ENCODE measurements at places on chromosomes 7 and 10.

DNA sequence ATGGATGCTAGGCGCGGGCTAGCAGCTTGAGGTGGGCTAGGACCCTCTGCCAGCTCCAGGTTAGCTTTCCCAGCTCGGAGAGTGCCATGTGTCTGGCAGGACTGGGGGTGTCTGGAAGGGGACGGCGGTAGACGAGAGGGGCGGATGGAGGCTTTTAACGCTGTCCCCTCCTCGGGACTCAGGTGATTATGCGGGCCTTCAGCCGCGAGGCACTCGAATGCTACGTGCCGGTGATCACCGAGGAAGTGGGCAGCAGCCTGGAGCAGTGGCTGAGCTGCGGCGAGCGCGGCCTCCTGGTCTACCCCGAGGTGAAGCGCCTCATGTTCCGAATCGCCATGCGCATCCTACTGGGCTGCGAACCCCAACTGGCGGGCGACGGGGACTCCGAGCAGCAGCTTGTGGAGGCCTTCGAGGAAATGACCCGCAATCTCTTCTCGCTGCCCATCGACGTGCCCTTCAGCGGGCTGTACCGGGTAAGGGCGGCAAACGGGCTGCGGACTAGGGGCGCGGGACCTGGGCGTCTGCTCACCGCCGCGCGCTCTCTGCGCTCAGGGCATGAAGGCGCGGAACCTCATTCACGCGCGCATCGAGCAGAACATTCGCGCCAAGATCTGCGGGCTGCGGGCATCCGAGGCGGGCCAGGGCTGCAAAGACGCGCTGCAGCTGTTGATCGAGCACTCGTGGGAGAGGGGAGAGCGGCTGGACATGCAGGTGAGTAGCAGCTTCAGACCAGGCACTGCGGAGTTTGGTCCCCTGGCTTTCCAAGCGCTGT lies 1.1 kb downstream of the CYP26A1 start:
- DNase-seq: no peak

- no peak for DNase-seq
Observed at GRCh38 chr10:70596860-70597809, 5.4 kb downstream of the PRF1 start.

GRCh38 chr10:23439452-23439960 lies 631 bp downstream of the OTUD1 start:
- DNase-seq: no peak

- DNase-seq: no peak
Observed at GRCh38 chr7:24134535-24134934, 149.5 kb upstream of the NPY start.

- no peak for DNase-seq
Observed at GRCh38 chr10:92112462-92112861, 178.4 kb downstream of the CPEB3 start.

GRCh38 chr10:95363303-95363912 lies 72.6 kb upstream of the PDLIM1 start:
- DNase-seq: peak; percentile 71

- no peak for DNase-seq
Observed at GRCh38 chr7:135285547-135286233, 52.1 kb downstream of the STRA8 start.

DNA sequence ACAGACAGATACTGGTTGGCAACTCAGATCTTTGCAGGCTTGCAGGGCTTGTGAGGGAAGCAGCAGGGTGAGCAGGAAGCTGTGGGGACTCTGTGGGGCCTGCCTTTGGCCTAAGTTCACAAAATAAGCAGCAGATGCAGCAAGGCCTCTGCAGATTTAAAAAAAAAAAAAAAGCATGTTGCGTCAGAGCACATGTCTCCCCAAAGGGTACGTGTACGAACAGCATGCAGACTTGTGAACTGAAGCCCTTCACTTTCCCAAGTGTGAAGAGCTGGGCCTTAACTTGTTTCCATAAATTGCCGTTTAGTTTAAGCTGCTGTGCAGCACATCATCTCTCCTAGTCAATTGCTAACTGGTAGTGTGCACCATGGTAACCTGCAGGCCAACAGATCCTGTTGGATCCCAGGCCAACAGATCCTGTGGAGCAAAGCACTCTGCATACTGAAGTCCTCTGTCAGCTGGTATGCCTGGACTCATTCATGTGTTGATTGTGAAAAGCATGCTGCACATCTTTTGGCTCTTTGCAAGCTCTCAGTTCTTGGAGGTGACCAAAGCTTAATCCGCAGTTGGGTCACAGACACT lies 10.8 kb upstream of the XPNPEP1 start:
- DNase-seq: no peak

GRCh38 chr7:19427944-19428343 lies 280.9 kb downstream of the POLR1F start:
- DNase-seq: no peak

- no peak for DNase-seq
Observed at GRCh38 chr10:60906411-60906810, 37.6 kb downstream of the RHOBTB1 start.

DNA sequence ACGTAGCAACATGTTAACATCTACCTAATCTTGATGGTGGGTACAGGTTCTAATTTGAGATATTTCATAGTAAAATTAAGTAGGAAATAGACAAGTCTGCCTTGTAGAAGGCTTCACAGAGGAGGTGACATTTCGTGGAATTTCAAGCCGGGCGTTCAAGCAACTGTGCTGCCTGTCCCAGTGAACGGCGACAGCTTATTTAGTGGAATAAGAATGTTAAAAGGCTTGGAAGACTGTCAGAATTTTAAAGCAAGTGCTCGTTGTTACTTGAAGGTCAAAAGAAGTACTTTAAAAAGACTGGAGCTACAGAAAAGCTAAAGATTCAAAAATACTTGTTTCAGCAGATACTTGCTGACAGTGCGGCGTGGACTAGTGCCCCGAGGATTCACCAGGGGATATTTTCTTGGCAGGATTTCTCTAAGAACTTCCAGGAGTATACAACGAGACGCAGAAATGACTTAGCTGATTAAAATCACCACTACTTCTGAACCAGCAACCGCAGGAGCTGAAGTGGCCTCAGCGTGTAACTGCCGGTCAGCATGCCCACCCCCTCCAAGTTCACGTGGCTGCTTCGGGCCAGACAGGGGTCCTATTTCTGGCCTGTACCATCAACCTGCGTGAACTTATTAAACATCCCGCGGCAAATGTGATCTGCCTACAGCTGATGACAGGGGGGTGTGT lies 46.5 kb downstream of the CTBP2 start:
- no peak for DNase-seq

DNA sequence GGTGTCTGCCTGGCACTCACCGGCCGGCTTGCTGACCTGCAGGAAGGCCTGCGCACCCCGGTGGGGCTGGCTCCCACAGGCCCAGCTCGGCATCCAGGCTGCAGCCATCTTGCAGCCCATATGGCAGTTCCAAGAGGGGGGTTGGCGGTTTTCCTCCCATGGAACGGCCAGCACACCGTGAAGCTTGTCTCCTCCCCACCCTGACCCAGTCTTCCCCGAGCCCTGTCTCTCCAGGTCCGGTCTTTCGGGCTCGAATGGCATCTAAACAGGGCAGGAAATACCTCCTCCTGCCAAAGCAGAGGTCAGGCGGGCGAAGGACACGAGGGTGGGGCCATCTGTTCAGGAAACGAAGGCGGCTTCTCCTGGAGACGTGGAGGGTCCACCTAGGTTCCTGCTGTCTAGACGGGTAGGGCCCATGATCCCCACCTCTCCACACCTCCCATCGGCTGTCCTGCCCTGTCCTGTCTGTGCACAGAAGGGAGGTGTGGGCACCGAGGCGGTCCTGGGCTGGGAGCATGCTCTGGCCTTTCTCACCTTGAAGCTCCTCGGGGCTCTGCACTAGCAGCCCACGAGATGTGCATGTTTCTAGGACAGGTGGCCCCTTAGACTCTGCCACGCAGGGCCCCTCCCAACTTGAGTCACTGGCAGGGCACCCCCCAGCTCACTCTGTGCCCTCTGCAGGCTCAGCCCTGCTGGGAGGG lies 113.7 kb upstream of the DIP2C start:
- DNase-seq: no peak

- DNase-seq: no peak
Observed at GRCh38 chr10:103533827-103534226, 40.3 kb downstream of the NEURL1 start.

DNA sequence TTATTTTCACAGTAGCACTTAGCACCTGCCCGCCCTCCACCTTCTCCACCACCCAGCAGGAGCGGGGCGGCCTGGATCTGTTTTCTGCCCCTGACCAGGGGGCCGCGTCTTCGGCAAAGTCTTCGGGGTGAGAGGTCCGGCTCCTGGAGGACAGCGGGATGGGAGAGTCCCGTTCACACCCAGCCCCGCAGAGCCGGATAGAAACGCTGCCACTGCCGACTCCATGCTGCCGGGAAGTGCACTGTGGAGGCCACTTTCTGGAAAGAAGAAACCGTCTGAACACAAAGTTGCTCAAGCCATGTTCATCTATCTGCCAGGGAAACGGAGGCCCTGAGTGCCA lies 14.5 kb upstream of the ZNF273 start:
- DNase-seq: no peak

DNA sequence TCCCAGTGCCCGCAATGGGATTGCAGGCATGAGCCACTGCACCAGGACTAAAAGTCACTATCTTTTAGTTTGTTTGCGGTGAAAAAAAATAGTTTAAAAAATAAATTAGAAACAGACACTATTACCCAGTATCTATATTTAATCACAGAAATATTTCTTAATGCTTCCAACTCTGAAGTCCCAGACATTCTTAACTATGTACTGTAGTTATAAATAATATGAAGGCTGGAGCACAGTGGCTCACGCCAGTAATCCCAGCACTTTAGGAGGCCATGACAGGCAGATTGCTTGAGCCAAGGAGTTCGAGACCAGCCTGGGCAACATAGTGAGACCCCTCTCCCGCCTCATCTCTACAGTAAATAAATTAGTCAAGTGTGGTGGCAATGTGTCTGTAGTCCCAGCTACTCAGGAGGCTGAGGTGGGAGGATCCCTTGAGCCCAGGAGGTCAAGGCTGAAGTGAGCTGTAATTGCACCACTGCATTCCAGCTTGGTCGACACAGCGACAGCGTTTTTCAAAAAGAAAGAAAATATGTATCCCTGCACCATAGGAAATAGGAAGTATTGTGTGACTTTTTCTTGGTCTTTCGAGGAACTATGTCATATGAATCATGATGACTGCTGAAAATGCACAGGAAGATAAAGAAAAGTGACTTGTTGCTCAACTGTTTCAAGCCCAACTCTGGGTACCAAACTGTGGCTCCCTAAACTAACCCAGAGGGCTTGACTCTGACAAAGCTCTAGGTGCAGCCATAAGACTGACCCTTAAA lies 74.9 kb upstream of the STEAP1B start:
- DNase-seq: no peak

- DNase-seq: no peak
Observed at GRCh38 chr7:48350515-48350914, 179.3 kb downstream of the ABCA13 start.

GRCh38 chr7:73827567-73828106 lies 3.2 kb upstream of the CLDN4 start:
- no peak for DNase-seq

DNA sequence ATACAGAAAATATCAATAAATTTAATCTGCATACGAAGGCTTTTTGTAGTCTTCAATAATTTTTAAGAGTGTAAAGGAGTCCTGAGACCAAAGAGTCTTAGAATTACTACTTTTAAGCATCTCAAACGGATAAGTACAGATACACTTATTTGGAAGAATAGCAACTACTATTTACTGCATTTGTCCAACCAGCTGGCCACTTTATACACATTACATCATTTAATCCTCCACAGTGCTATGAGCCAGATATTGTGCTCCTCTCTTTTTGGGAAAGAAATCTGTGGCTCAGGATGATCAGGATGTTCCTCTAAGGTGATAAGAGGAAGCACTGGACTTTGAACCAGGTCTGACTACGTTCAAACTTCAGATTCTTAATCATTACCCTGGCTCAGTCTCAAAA lies 588.6 kb upstream of the LRRTM3 start:
- no peak for DNase-seq

GRCh38 chr7:102860351-102860811 lies 52.4 kb upstream of the LRRC17 start:
- DNase-seq: no peak

DNA sequence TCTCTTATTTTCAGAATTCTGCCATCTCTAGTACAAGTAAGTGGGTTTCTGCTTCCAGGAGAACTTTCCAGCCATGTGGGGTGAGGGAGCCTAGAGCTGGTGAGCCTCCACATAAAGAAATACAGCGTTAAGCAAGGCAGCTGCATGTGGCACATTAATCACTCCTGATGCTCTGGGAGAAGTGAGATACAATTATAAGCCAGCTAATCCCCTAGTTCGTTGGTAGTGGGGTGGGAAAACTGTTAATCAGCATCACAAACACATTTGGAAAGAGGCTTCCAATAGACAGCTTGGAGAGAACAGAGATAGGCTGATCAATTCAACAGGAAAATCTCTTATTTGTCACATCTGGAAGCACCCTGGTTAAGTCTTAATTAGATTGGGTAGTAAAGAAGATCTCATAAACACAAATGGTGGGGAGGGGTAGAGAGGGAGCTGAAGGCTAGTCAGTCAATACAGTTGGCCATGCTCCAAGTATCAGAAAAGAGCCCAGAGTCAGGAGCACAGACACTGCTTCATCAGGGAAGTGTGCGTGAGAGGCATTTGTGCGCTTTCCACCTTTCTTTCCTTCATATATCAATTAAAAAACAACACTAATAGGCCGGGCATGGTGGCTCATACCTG lies 130.6 kb downstream of the SORCS1 start:
- no peak for DNase-seq

- no peak for DNase-seq
Observed at GRCh38 chr10:116316503-116316902, 7.7 kb upstream of the CCDC172 start.

DNA sequence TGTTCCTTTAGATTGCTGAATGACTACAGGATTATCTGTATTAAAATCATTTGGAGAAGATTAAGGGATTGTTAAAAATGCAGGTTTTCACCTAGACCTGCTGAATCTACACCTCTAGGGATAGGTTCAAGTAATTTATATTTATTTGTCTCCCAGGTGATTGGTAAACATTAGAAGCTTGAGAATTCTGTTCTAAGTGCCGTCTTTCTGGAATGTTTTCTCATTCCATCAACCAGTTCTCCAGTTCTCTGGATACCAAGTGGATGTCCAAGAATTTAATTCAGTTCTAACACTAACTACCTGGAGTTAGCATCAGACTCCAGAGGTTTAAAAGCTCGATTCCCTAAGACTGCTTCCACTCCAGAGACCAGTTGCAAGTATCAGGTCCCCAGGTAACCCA lies 110.9 kb downstream of the PRTFDC1 start:
- no peak for DNase-seq

GRCh38 chr10:43193496-43194080 lies 55.3 kb downstream of the CSGALNACT2 start:
- no peak for DNase-seq

GRCh38 chr10:50577010-50577409 lies 46.7 kb downstream of the SGMS1 start:
- DNase-seq: no peak

DNA sequence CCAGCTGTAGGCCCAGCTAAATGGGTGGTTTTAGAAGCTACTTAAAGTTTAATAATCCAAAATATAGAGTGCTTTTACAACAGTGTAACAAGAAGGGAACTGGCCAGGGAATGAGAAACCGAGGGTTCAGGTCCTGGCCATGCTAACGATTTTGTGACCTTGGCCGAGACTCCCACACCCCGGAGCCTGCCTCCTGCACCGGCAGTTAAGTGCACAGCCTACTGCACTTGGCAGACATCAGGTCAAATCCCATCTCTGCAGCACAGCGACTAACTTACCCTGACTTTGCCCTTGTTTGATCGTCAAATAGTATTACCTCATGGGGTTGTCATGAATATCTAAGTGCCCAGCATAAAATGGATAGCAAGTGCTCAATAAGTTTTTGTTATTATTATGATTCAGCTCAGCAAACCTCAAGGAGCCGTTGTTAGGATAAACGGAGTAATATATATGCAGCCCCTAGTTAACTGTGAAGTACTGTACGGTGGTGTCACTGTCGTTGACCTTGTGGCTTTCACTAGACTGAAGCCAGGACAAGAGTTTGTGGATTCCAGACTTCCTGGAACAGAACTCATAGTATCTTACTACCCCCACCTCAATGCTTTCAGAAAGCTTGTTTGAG lies 35.5 kb downstream of the LYZL1 start:
- DNase-seq: no peak
